ENCODE measurements at places on chromosomes 13 and 19. TPM values are rescaled to one million over a fixed set of nuclear protein-coding genes. Genes with fewer than 3 reads are reported as not detected.
A peak's percentile ranks its signal among the peaks of the same experiment; 100 is the strongest.

BRME1 gene
- total RNA-seq: 4.6 TPM

TRPC4 gene
- not detected for total RNA-seq

IRGC gene
- not detected for total RNA-seq

CYP4F2 gene
- total RNA-seq: not detected

DNA sequence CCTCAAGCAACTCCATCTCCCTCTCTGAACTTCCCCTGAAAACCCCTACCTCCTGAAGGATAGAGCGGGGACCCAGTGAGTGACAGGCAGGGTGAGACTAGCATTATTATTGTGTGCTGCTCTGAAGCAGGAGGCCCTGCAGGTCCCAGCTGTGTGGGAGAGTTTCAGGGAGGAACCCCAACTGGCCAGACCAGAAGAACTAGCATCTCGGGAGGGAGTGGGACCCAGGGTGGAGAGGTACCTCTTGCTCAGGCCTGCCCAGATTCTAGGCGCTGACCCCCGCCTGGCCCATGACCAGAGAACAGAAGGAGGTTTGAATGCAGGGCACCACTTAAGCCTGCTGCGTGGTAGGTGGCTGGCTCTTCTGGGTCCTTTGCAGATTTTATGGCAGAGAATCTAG, 5.7 kb upstream of the LYPD3 start:
- no peak for DNase-seq
- H3K4me1 ChIP-seq: no peaks in the 10 kb centered on the region
- no peak overlapping the region for H3K27ac ChIP-seq
- no peak overlapping the region for H3K4me3 ChIP-seq
- no peaks in the 10 kb centered on the region for H3K36me3 ChIP-seq

GRCh38 chr13:112895521-112896465, 73.2 kb upstream of the MCF2L start:
- peaks cover 27% of the 10 kb centered on the region for H3K4me1 ChIP-seq
- H3K27me3 ChIP-seq: peaks cover 14% of the 10 kb centered on the region
- DNase-seq: peak; percentile 18
- H3K4me3 ChIP-seq: no peak overlapping the region
- H3K27ac ChIP-seq: no peak overlapping the region

DNA sequence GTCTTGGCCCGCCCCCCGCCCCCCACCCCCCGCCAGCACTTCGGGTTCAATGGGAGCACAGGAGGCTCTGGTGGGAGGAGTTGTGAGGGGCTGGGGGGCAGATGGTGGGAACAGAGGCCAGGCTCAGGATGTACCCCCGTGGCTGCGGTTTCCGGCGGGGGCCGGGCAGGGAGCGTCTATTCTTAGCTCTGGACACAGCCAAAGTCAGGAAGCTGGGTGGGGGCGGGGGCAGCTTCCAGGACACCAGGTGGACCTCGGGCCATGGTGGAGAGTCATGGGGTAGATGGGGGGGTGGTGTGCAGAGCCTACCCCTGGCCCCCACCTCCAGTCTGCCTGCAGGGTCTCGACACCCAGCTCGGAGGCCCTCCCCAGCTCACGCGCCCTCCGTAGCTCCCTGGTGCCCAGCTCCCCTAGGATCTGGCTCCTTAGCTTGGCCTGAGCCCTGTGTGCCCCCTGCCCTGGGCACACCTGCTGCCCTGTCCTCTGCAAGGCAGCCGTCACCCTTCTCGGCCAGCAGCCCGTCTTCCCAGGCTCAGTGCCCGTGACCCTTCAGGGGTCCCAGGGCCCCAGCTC, 2.2 kb upstream of the TBXA2R start:
- DNase-seq: no peak
- peaks cover 2% of the 10 kb centered on the region for H3K4me1 ChIP-seq
- no peak overlapping the region for H3K4me3 ChIP-seq
- no peaks in the 10 kb centered on the region for H3K36me3 ChIP-seq
- no peak overlapping the region for H3K27ac ChIP-seq

DNA sequence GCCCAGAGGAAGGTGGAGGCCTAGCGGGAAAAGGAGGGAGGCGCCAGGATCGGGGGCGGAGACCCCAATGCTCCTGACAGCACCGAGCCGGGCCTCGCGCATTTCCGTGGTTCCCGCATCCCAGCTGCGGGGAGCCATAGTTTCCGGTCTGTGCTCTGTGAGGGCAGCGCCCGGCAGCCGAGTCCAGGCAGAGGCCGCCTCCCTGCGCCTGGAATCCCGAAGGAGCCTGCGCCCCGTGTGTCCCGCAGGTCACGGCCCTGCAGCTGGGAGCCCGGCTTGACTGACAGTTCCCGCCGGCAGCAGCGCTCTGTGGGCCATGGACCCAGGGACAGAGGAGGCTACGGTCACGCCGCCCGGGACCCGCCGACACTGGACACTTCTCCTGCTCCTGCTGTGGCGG, 74.6 kb upstream of the C13orf46 start:
- peaks cover 5% of the 10 kb centered on the region for H3K4me1 ChIP-seq
- no peak overlapping the region for H3K4me3 ChIP-seq
- no peak for DNase-seq

GRCh38 chr13:25147638-25148401, 24.3 kb downstream of the AMER2 start:
- no peak overlapping the region for H3K4me3 ChIP-seq
- H3K36me3 ChIP-seq: peaks cover 5% of the 10 kb centered on the region
- no peaks in the 10 kb centered on the region for H3K4me1 ChIP-seq
- H3K27me3 ChIP-seq: no peaks in the 10 kb centered on the region

GRCh38 chr13:76885203-76886004, 801 bp downstream of the KCTD12 start:
- peaks cover 5% of the 10 kb centered on the region for H3K27me3 ChIP-seq
- H3K4me1 ChIP-seq: peaks cover 21% of the 10 kb centered on the region
- H3K4me3 ChIP-seq: peak overlapping the region; percentile 92

- DNase-seq: no peak
- H3K4me3 ChIP-seq: no peak within 1 kb of the TSS
- no peaks in the 10 kb centered on the region for H3K27me3 ChIP-seq
Observed at GRCh38 chr19:695352-695949, at the start of gene PRSS57. Gene PRSS57, minus strand, starts transcription at chr19:695452. Its CDS starts 22 bp downstream, at chr19:695430.

DNA sequence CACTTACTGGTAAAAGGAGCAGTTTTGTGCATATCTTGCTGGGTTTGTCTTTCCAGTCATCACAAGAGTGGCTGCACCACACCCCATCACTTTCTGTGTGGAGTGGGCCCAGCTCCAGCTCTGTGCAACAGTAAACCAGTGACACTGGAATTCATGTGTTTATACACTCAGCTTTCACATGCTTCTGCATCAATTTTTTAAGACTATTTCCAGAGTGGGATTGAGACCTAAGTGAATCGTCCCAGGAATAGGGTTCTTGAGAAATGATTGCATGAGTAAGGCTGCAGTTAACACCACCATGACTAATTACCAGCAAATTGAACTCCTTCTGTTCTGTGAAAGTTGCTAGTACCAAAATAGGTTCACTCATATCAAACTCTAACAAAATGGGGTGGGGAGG, 5.3 kb upstream of the CFAP97D2 start:
- H3K27me3 ChIP-seq: peaks cover 13% of the 10 kb centered on the region
- peaks cover 16% of the 10 kb centered on the region for H3K36me3 ChIP-seq
- peaks cover 2% of the 10 kb centered on the region for H3K4me1 ChIP-seq
- no peak for DNase-seq

DNA sequence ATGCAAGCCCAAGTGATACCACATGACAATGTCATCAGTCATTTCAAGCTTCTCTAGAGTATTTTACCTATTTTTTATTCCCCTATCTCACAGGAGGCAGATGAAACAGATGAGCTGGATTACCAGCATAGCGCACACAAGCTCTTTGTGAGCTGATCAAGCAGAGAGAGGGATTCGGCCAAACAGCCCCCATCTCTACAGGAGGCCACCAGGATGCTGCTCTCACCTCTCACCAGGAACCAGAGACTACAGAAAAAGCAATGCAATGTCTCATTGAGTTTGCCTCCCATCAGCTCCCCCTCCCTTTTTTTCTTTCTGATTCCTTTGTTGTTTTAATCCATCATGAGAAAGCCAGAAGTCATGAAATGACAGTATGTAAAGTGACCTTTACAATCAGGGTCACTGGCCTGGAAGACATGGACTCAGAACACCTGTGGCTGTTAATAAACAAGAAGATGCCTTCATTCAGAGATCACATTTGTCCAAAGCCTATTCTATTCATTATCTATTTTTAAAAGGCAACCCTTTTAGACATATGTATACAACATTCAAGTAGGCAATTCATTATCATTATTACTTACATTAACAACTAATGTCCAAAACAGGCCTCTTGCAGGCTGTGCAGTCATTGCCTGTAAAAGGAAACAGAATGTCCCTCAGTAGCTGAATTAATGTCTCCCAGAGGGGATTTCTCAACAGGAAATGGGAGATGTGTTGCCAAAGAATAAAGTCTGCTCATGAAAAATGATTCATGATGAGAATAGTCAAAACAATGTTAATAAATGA, 656.6 kb downstream of the TBC1D4 start:
- DNase-seq: no peak
- no peaks in the 10 kb centered on the region for H3K27me3 ChIP-seq
- H3K36me3 ChIP-seq: no peaks in the 10 kb centered on the region
- no peaks in the 10 kb centered on the region for H3K4me1 ChIP-seq
- H3K27ac ChIP-seq: no peak overlapping the region

DNA sequence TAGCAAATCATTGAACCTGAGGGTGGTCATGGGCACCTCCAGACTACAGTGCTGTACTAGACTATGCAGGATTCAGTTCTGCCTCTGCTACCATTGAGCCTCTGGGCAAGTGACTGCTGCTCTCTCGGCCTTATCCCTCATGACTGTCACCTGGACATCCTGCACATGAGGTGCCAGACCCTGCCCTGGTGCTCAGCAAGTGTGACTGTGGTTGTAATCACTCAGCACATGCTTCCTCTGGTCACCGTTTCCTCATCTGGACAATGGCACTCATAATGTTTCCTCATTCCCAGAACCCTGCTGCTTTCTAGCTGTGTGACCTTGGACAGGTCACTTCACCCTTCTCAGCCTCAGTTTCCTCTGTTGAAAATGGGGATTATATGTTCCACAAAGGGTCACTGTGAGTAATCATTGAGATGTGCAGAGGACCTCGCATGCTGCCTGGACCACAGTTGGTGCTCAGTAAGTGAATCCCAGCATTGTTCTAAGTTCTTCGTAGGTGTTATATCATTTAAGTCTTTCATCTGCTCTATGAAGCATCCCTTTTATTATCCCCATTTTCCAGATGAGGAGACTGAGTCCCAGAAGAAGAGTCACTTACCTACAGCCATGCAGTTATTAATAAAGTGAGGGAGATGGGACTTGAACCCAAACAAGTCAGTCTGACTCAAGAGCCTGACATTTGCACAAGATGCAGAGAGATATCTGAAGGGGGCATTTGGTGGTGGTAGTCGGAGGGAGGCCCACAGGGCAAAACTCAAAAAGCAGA, 3.2 kb downstream of the SYT3 start:
- peaks cover 5% of the 10 kb centered on the region for H3K4me1 ChIP-seq
- DNase-seq: no peak
- H3K36me3 ChIP-seq: peaks cover 20% of the 10 kb centered on the region
- H3K27me3 ChIP-seq: peaks cover 18% of the 10 kb centered on the region

DNA sequence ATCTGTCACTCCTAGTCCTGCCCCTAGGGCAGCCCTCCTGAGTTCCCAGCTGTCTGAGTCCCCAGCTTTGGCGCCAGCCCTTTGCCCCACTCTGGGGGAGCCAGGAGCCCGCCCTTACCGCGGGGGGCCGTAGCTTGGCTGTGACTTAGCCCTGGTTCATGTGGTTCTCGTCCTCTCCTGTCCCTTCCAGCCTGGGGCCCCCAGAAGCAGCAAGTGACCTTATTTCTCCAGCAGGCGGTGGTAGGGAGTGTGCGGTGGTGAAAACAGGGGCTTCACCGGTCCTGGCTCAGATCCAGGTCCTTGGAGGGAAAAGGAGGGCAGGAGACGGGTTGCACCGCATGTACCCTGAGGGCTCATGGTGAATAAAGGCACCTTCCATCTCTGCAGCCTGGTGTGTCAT, 7.9 kb downstream of the GIPC3 start:
- H3K27ac ChIP-seq: no peak overlapping the region
- H3K36me3 ChIP-seq: no peaks in the 10 kb centered on the region
- DNase-seq: no peak
- H3K4me1 ChIP-seq: no peaks in the 10 kb centered on the region

GRCh38 chr19:19514215-19514657, 1.1 kb downstream of the TSSK6 start:
- no peak for DNase-seq
- peaks cover 5% of the 10 kb centered on the region for H3K4me1 ChIP-seq
- no peaks in the 10 kb centered on the region for H3K36me3 ChIP-seq

DNA sequence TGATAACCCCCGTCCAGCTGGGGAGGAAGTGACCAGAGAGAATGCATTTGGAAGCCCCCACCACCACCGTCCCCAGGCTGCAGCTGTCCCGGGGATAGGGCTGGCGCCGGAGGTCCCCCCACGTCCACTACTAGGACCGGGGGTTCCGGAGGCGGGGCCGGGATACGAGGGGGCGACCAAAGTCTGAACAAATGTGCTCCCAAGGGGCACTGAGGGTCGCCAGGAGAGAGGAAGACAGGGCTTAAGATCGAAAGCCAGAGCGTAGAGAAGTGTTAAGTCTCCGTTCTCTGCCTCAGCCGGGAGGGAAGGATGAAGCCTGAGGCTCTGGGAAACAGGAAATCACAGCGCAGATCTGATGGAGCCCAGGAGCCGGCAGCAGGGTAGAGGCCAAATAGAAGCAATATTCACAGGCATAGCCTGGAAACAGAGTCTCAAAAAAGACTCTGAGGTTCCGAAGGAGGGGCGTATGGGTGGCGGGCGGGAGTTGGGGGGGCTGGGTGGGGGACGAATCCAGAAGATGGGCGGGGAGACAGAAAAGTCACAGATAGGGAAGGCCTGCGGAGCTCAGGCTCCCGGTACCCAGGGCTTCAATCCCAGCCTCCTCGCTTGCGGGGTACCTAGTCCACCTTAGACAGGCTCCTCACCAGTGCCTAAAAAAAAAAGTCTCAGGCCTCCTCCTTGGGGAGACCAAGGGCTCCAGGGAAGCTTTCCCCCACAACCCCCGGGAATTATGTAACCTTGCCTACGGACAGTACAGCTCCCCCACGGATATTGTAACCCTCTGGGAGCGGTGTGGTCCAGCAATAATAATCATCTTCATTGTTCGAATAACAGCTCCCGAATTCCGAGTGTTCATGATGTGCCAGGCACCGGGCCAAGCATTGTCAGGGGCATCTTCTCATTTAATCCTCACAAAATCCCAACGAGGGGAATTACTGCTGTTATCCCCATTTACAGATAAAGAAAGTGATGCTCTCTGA, 1.1 kb upstream of the ERF start:
- H3K27me3 ChIP-seq: peaks cover 9% of the 10 kb centered on the region
- H3K36me3 ChIP-seq: no peaks in the 10 kb centered on the region
- peak overlapping the region; percentile 83 for H3K4me3 ChIP-seq
- peak; percentile 44 for DNase-seq
- peaks cover 16% of the 10 kb centered on the region for H3K4me1 ChIP-seq

DNA sequence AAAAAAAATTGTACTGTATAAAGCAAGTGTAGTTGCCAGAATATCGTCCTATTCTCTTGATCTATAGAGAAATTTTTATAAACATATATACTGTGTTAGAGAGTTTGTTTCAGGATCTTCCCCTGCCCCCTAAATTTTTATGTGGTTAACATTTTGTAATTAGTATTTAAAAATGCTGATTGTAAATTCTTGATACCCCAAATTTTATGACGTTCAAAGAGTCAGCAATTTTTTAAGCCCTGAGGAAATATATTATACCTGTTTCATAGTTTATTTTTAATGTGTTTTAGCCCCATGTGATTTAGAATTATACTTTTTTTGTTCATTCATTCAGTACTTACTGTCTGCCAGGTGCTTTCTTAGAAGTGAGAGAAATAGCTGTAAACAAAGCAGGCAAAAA, 7.3 kb upstream of the KCTD4 start:
- H3K27ac ChIP-seq: no peak overlapping the region
- H3K4me1 ChIP-seq: peaks cover 3% of the 10 kb centered on the region
- no peak for DNase-seq
- H3K27me3 ChIP-seq: no peaks in the 10 kb centered on the region
- H3K36me3 ChIP-seq: no peaks in the 10 kb centered on the region
- no peak overlapping the region for H3K4me3 ChIP-seq
